ENCODE measurements at places on chromosomes 2 and 18.

DNA sequence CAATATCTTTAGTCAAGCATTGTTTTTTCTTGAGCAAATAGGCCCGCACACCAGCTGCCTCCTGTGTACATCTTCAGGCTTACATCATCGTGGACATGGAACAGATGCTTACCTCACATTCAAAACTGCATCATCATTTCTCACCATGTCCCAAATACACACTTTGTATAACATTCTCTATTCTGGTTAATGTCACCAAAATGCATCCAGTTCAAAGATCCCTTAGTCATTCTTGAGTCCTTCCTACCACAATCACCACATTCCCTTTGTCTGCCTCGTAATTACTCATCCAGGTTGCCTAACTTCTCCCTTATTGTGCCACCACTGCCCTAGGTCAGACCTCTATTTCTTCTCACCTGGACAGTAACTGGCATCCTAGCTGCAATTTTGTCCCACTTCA, 373.7 kb upstream of the GALNT5 start:
- no peak for DNase-seq

DNA sequence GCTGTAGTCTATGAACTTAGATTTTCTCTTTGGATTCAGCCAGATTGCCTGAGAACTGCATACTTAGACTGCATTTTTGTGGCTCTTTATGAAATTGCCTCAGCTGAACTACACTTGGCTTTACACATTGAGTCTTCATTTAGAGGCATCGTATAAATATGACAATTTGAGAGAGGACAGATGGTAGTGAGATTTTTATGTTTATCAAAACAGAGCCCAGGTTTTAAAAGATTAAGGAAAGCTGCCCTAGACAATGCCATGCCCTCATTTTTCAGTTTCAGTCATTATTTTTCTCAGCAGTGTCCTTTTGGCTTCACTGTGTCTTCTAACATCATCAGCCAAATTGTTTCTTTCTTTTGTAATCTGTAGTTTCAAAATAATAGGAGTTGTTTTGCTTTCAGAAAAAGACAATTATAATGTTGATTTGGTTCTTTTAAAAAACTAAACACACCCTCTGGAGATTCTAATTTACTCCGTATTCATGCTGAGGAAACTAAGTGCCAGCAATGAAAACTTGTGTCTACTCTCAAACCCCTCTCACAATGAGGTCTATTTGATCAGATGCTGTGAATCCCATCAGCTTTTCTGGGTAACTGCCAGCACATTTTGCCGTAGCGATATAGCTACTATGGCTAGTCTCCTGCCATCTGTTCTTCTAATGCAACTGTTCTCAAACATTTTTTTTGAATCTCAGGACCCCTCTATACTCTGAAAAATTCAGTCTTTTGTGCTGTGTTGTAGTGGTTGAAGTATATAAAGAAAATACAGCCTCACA, 46.2 kb downstream of the TWSG1 start:
- no peak for DNase-seq

- no peak for DNase-seq
These were observed 480.9 kb downstream of the FBXO15 start for GRCh38 chr18:73666772-73667171.

GRCh38 chr2:138084206-138084605, 119.9 kb downstream of the HNMT start:
- DNase-seq, result no peak

DNA sequence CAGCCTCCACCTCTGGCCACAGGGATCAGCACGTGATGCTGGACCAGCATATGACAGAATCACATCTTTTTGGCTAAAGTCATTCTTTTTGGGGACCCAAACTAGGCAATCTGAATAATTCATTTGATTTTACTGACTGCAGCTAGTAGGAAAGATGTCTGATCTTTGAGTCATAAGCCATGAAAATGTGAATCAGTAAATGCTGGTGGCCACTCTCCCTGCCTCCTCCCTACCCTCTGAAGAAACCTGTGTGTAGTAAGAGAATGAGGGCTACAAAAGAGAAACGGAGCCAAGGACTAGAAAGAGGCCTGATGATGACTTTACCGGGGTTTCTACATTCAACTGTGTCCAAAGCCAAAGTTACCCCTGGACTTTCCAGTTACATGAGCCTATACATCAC, 10.1 kb upstream of the LRPPRC start:
- DNase-seq, result no peak

DNA sequence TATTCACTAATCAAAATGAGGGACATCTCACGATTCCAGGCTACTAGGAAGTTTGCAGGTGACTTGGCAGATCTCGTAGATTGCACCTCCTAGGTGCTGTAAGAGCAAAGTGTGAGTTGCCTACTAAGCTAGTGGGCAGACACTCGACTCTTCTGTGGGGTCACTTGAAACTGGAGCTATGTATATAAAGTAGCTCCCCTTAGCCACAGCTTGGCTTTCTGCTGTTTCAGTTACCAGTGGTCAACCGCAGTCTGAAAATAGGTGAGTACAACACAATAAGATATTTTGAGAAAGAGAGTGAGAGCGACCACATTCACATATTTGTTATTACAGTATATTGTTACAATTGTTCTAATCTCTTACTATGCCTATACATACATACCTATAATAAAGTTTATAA, 23.3 kb downstream of the CTAGE1 start:
- DNase-seq, result no peak

GRCh38 chr2:35963357-35963756, 392.2 kb upstream of the CRIM1 start:
- no peak for DNase-seq

- no peak for DNase-seq
These were observed 120.4 kb upstream of the DNAJC10 start for GRCh38 chr2:182595650-182596049.

DNA sequence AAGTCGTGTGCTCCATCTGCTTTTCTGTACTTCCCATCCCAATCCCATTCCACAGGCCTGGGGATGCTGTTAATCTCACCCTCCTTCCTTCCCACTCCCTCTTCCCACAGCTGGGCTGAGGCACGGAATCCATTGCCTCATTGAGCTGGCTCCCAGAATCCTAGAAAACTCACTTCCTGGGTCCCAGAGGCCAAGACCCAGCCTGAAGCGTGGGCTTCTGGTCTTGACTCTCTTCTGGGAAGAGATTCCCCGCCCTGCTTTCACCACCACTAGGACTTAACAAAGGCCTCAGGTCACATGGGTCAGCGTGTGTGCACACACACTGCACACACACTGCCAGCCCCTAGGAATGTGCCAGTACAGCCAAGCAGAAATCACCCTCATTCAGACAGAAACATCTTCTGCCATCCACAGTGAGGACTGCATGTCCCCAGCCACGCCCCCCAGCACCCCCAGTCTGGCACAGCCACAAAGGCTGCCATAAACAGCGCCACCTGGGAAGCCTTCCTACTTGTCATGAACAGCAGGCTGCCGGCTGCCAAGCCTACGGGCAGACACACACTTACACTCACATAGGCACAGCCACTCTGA, 165.8 kb downstream of the TNS1 start:
- no peak for DNase-seq

GRCh38 chr2:43708891-43709290, 32.7 kb upstream of the C1GALT1C1L start:
- no peak for DNase-seq

GRCh38 chr2:118049816-118050140, 35.9 kb upstream of the CCDC93 start:
- no peak for DNase-seq
